Posterior vena cava (tissue), 2 donors: ENCODE measurements at places on chromosomes 6 and 20. TPM values are rescaled to one million over a fixed set of nuclear protein-coding genes. Genes with fewer than 3 reads are reported as not detected.

The UBE2V1 gene
- total RNA-seq, result 77.0 TPM

- no peak for DNase-seq
These were observed 17.5 kb downstream of the SLC52A3 start for GRCh38 chr20:750801-751200.

The PRL gene
- not detected for total RNA-seq

GRCh38 chr20:57995381-57995977 is 233.0 kb downstream of the ANKRD60 start:
- DNase-seq, result no peak

DNA sequence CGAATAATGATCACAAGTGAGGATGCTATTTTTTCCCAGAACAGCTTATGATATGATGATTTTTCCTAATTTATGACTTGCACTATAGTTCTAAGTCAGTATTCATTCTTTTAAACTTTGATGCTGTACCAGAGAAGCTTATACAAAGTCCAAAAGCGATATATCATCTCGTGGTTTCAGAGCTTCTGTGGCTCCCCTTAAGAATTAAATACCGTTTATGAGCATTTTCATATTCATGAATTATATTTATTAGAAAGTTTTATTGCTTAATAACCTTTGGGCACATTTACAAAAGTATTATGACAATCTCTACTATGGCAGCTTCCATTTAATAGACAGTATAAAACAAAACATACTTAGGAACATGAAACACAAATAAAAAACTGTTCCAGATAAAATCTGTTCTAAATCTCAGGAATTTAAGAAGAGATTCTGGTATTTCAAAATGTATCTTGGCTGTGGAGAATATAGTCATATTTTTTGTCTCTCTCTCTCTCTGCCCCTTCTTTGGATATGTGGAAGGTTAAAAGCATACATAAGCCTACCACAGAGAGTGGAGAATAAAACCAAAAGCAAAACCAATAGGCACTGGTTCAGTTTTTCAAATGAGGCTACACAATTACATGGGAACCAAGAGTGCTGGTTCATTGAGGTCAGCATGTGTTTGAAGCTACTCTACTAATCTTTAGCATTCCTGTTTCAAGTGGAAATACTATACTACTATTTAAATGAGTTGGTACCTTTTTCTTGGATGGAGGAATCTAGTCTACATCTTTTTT is 884.5 kb upstream of the GJE1 start:
- no peak for DNase-seq

DNA sequence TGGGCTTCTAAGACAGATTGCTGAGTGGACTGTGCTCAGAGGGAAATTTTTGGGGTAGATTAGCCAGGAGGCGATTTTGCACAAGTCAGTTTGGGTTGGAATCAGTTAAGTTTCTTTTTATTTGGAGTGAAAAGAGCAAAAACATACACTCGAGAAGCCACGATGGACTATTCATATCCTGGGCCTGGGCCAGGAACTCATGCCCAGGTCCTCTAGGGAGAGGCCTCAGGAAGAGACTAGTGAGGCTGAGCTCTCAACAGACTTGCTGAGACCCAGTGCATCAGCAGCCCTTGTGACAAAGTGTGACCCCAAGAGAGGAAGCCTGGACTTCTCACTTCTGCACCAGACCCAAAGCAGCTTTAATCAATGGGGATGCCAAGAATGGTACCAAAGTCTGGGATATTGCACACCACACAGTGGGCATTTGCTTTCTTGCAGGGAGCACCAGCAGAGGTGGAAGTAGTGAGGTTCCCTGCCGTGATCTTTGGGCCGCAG is 61.6 kb upstream of the MAFB start:
- DNase-seq, result no peak

GRCh38 chr6:116371918-116372209 is 1.1 kb downstream of the DSE start:
- no peak for DNase-seq

GRCh38 chr6:167710363-167710920 is 116.3 kb upstream of the AFDN start:
- no peak for DNase-seq

DNA sequence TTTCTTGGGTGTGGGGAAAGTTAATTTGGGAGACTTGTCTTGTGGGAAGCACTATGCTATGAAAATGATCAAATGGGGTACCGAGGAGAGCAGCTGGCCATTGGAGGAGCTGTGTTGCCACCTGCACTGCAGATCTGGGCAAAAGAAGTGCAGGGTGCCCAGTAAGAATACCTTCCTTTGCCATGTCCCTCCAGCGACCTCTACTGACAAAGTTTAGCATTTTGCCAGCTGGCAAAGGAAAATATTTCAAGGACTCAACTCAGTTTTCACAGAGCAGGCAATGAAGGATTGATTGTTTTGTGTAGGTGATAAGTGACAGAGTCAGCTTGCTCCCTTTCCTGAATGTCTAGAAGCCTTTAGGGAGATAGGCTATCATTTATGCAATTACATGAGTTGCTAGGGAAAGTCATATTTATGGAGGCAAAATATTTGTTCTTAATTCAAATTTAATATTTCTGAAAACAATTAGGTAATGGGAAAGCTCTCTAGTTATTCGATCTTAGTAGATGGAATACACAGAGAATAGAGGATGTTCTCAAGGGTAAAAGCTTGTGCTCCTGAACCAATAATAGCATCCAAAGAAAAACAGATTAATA is 118.4 kb downstream of the FARS2 start:
- no peak for DNase-seq

- DNase-seq, result no peak
These were observed 82.1 kb upstream of the FOXQ1 start for GRCh38 chr6:1229808-1230207.

DNA sequence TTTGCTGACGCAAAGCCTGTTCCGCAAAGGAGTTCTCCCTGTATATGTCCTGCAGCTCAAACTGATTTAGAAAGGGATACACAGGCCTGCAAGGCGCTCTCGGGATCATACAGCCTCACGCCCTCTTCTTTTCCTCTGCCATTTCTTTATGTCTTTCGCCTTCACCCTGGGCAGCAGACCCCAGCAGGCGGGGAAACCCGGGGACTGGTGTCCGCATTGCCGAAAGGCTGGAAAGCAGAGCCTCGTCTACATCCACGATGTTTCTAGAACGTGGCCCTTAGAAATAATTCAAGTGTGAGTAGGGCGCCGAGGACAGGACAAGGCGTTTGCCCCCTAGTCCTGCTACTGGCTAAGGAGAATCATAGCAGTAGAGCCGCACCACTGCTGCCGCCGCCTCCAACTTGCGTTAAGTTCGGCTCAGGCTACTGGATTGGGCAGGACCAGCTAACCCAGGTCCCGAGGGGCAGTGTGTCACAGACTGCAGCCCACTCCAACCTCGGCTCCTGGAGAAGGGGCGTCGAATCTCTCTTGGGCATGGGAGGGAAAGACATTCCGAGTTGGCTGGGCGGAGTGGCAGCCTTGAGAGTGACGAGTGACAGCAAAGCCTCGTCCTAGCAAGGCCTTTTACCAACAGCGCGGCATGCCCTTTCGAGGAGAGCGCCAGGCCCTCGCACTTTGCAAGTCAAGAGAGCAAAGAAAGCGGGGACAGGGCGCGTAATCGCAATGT is 2.6 kb upstream of the TBX18 start:
- DNase-seq, result peak; percentile 72

GRCh38 chr6:31308845-31309175 is 36.9 kb upstream of the HLA-C start:
- no peak for DNase-seq

DNA sequence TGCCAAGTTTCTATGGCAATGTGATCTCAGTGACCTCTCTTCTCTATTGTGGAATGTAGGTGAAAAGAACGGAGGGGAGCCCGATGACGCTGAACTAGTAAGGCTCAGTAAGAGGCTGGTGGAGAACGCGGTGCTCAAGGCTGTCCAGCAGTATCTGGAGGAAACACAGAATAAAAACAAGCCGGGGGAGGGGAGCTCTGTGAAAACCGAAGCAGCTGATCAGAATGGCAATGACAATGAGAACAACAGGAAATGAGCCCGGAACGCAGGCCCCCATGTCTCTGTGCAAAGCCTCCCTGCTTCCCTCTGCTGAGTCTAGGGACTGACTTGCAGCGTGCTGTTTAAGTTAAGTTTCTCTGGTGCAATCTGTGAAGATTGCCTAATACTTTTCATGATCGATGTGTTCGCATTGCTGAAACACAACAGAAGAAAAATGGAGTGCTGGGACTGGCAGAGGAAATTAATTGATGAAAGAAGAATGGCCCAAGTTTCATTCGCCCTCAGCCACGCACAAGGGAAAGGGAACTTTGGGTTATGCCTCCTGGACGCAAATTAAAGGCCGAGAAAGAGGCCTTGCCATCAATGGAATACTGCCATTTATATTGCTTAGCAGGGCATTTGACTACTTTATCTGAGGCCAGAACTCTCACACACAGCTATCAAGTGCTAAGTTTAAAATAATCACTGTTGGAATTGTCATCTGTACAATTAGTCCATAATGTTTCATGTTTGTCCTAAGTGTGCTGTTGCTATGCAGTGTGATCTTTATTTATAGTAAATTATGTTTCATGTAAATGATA is 146.4 kb downstream of the AKAP7 start:
- DNase-seq, result no peak

GRCh38 chr20:21394551-21394950 is 2.8 kb downstream of the NKX2-4 start:
- DNase-seq, result no peak

The SLC32A1 gene
- total RNA-seq, result not detected

- no peak for DNase-seq
These were observed 388.2 kb upstream of the SYNCRIP start for GRCh38 chr6:86030875-86031274.

GRCh38 chr20:3710703-3711483 is 1.5 kb downstream of the SIGLEC1 start:
- peak; percentile 92 for DNase-seq

The VIP gene
- 0.57 TPM for total RNA-seq

- no peak for DNase-seq
These were observed 178.4 kb upstream of the ZNF184 start for GRCh38 chr6:27651371-27651732.

The TTPAL gene
- total RNA-seq, result 11.8 TPM

DNA sequence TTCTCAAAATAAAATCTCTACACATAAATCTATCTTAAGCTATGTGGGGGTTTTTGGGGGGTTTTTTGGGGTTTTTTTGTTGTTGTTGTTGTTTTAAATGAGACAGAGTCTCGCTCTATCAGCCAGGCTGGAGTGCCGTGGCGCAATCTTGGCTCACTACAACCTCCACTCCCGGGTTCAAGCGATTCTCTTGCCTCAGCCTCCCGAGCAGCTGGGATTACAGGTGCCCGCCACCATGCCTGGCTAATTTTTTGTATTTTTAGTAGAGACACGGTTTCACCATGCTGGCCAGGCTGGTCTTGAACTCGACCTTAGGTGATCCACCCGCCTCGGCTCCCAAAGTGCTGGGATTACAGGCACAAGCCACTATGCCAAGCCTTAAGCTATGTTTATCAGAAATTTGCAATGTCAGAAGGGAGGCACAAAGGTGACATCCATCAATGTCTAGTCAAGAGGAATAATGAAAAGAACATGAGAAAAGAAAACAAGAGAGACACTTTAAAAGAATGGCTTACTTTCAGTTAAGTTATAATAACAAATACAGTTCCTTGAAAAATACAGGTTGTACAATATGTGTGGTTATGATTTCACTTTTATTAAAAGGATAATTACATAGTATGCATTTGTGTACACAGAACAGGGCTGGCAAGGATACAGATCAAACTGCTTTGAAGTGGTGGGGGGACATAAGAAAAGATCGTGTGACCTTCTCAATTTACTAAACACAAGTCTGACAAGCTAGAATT is 28.6 kb downstream of the SLC23A2 start:
- DNase-seq, result no peak

The PERP gene
- 14.7 TPM for total RNA-seq

- DNase-seq, result no peak
These were observed 75.8 kb downstream of the SYCP2L start for GRCh38 chr6:10962673-10963072.

- no peak for DNase-seq
These were observed 183.1 kb downstream of the AIG1 start for GRCh38 chr6:143243786-143244185.

GRCh38 chr6:130500693-130501092 is 134.9 kb downstream of the TMEM200A start:
- no peak for DNase-seq

- no peak for DNase-seq
These were observed 655.4 kb upstream of the EPHA7 start for GRCh38 chr6:94074764-94075163.

The SLC17A1 gene
- not detected for total RNA-seq

- peak; percentile 92 for DNase-seq
These were observed 239.8 kb upstream of the SULF2 start for GRCh38 chr20:48025051-48025515.

DNA sequence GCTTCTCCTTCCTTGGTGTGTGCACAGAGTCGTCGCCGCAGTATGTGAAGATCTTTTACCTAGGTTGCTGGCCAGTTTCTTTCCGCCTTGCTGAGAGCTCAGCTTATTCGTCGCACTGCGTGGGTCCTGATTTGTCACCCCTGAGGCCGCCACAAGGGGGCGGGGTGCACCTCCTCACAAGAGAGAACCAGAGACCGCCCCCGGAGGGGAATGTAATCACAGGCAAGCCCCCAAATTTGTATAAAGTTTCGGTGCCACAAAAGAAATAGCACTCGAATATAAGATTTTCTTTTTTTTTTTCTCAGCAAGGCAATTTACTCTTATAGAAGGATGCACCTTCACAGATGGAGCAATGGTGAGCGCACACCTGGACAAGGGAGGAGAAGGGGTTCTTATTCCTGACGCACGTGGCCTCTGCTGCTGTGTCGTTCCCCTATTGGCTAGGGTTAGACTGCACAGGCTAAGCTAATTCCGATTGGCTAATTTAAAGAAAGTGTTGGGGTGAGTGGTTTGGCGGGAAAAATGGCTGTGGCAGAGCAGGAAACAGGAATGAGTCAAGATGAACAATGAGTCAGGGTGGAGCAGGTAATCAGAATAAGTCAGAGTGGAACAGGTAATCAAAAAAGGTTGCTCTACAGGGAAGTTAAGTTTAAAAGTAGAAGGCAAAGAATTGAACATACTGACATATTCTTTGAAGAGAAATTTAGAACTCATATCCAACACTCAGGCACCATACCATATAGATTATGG is 19.5 kb downstream of the NCOA3 start:
- no peak for DNase-seq

- peak; percentile 91 for DNase-seq
These were observed 218.8 kb upstream of the RNF24 start for GRCh38 chr20:4234128-4234527.
